ENCODE measurements at places on chromosomes 11 and 22.

GRCh38 chr11:68992743-68993255 is 12.0 kb upstream of the MRGPRD start:
- DNase-seq, result no peak

DNA sequence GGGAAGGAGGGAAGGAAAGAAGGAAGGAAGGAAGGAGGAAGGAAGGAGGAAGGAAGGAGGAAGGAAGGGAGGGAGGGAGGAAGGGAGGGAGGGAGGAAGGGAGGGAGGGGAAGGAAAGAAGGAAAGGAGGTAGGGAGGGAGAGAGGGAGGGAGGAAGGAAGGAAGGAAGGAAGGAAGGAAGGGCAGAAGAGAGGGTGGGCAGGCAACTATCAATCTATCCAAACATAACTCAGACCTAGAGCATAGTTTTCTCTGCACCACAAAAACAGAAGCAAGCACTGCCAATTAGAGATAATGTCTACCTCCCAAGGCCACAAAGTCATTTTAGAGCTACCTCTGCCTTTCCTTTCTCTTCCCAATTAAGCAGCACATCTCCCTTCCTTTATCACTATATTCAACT is 109.1 kb downstream of the ETS1 start:
- DNase-seq, result no peak

DNA sequence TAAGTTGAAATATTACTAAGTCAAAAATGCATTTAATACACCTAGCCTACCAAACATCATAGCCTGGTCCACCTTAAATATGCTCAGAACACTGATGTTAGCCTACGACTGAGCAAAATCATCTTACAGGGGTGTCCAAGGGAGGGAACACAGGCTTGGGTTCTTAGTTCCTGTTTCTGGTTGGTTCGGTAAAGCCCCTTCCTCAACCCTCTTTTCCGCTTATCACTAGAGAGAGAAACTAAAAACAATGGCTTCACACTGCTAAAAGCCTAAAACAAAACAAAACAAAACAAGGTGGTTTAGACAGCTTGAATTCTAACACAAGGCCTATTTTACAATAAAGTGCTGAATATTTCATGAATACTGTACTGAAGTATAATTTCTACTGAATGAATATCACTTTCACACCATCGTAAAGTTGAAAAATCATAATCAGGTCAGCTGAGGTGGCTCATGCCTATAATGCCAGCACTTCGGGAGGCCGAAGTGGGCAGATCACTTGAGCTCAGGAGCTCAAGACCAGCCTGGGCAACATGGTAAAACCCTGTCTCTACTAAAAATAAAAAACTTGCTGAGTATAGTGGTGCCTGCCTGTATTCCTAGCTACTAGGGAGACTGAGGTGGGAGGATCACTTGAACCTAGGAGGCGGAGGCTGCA is 118.0 kb downstream of the SIK3 start:
- no peak for DNase-seq

- no peak for DNase-seq
These were observed 13.6 kb downstream of the MAFF start for GRCh38 chr22:38215156-38216038.

Data from coronary artery (tissue), 2 donors.